Stimulated activated CD4-positive, alpha-beta T cell treated with anti-CD3 and anti-CD28 coated beads, Interleukin-12 subunit alpha, Interleukin-12 subunit beta, amount 100 ng/mL, for 24 hours (primary cell): ENCODE measurements at places on chromosomes 6 and 20.

GRCh38 chr6:91575032-91575431, 988.2 kb upstream of the MAP3K7 start:
- no peak for DNase-seq

DNA sequence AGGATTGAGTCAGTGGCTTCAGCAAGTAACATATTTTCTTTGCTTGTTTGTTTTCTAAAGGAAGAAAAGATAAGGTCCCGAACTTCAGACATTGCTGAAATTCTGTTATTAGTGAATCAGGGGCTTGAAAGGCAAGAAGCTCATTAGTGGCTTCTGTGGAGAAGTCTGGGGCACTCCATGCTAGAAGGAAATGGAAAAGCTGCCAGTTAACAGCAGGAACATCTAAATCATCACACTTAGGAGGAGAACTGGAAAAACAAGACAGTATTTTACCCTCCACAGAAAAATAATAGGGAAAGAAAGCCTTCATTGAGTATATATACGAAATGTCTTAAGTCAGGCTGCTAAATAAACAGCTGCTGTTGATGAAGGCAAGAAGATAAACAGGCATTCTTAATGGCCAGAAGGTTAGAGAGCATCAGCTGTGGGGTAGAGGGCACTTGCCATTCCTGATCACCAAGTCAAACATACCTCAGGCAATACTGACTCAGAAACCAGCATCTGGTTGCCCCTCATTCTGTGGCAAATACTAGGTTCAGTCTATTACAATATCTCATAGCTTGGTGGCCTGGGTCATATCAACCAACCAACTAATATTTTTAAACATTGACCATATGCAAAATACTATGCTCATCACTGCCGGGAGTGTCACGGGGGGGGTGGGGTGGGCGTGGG, 143.2 kb upstream of the TENT5A start:
- DNase-seq: no peak

DNA sequence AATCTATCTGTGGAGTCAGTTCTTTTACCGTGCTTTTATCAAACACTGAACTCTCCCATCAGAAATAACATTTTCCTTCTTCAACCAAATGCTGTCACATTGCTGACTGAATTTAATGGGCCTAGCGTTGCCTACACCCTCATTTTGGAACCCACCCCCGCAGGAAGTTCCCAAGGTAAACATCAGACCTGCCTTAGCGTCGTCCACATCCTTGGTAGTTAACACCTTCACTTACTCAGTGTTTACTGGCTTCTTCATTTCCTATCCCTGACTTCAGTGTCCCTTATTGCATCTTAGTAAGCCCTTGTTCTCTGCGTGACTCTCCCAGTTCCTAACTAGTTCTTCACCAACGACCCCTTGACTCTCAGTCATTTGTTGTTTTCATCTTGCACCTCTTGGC, 491.4 kb upstream of the SOX4 start:
- no peak for DNase-seq

- DNase-seq: no peak
Measured at GRCh38 chr20:8150591-8150990, 18.5 kb downstream of the PLCB1 start.
